ENCODE measurements at places on chromosomes 2 and 18.

DNA sequence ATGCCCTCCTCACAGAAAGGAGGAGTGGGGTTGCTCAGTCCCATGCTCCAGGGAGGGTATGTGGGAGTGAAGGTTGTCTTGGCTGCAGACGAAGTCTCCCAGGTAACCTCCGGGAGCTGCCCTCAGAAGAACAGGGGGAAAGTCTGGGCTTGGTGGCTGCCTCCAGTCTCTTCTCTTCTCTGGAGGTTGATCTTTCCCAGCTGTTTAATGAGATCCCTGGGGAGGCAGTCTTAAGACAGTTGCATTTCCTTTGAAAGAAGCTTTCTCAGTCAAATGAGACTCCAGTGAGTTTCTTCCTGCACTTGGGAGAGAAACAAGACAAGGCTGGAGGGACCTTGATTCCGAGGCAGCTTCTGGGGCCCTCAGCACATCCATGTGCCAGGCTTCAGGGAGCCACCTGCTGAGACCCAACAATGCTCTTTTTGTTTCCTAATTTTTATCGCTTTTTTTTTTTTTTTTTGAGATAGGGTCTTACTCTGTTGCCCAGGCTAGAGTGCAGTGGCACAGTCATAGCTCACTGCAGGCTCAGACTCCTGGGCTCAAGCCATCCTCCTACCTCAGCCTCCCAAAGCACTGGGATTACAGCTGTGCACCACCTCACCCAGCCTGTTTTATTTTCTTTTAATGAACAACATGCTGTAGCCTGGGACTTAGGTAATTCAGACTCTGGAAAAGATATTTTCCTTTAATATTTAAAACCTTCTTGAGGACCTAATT is 71.7 kb upstream of the TPO start:
- no peak for DNase-seq

DNA sequence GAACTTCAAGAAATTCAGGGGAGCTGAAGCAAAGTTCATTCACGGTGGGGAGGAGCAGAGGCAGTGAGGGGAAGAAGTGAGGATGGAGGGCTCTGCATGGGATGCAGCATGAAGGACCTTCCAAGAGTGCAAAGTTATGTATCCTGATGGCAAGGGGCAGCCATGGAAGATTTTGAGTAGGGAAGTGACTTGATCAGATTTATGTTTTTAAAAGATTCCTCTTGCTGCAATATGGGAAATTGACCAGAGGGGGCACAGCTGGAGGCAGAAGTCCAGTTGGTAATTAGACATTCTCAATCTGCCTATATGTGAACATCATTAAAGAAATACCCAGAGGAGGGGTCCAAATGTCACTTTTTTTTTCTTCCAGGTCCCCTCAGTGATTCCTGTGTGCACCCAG is 21.5 kb upstream of the ANXA4 start:
- DNase-seq = no peak

GRCh38 chr2:29182920-29183319 is 67.7 kb downstream of the CLIP4 start:
- no peak for DNase-seq

DNA sequence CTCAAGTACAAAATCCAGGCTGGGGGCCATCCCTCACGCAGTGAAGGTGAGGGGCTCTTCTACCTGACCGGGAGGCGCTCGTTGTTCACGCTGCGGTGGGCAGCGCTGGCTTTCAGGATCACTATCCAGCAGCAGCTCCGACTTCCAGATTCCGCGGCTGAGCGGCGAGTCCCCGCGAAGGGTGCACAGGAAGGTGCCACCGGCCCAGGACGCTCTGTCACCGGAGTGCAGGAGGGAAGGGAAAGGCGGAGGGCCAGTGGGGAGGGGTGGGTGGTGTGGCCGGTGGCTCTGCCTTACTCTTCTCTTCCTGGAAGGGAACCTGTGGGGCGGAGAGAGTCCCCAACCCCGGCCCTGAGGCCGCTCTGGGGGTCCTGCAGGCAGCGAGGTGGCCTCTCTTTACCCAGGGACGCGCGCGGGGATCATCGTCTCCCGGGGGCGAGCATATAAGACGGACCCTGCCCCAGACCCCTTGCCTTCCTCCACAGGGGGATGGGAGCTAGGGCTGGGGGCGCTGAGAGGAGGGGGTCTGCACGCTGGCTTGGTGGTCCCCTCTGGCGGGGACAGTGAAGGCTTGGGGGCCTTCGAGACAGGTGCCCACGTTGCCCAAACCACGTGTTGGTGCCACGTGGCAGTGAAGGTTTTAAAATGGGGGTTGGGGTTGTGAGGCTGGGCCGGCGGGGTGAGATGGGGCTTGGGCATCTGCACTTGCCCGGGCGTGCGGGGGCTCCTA is 26.9 kb upstream of the HS6ST1 start:
- no peak for DNase-seq

- DNase-seq = no peak
Observed at GRCh38 chr18:33184958-33185357, 255.6 kb downstream of the CCDC178 start.

GRCh38 chr2:193502363-193503035 is 1307.8 kb upstream of the TMEFF2 start:
- no peak for DNase-seq

GRCh38 chr2:60299179-60299578 is 254.3 kb downstream of the BCL11A start:
- DNase-seq = no peak

- DNase-seq = no peak
Observed at GRCh38 chr2:237624565-237624964, 2.8 kb upstream of the LRRFIP1 start.

DNA sequence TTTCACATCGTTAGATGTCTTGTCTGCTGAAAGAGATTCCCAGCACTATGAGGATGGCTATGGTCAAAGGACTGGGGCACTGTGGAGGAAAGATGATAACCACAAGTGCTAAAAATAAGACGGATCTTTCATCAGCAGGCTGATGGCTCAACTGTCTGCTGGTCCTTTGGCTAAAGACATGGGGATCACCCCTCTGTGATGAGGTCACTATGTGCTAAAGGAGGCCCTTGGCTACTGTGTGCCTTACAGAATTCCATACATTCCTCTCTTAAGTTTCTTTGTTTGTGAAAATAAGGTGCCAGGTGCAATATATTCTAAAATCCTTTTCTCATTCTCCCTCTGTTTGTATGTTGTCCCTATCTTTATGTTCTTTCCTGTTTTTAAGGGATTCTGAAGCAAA is 39.7 kb upstream of the LYPD6 start:
- DNase-seq = no peak

DNA sequence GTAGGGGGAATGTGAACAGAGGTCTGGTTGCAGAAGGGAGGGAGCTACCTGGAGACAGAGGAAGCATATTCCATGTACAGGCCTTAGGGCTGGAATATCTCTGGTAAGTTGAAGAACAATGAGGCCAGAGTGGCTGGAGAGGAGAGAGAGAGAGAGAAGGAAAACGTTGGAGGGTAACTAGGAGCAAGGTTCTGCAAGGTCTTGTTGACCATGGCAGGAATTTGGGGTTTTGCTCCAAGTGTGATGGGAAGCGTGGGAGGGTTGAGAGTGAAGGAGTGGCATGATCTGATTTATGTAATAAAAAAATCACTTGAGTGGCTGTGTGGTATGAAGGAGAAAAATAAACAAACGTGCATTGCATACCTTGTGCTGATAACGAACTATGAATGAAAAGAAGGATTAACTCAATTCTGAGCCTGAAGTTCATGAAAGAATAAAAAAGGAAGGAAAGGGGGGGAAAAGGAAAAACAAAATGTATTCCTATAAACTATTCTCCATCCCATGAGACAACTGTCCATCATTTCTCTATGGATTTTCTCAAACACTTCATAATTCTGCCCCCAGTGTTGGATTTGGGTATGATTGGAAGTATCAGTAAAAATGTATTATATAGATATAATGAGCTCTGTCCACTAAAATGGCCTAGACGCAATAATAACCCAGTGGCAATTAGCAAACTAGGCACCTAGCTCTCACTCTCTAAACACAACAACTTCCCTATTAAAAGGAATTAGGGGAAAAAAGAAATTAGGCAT is 59.7 kb upstream of the PMAIP1 start:
- no peak for DNase-seq

- DNase-seq = no peak
Observed at GRCh38 chr2:27041752-27042151, 9.0 kb downstream of the TMEM214 start.

GRCh38 chr2:34724107-34724506 is 1125.0 kb upstream of the FAM98A start:
- DNase-seq = no peak

DNA sequence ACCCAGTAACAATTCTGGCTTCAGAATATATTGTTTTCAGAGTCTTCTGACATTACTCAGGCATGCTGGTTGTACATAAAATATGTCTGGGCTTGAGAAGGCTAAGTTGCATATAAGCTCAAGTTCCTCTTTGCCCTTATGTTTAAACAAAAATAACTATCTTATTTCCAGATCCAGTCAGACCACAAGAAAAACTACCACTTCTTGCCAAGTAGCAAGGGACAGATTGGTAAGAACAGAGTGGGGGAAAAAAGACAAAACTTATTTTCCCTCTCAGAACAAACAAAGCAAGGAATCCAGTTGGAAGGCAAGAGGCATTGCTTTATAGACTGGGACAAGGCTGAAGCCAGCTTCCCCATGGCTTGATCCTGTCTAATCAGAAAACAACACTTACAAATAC is 1036.7 kb upstream of the CELF4 start:
- DNase-seq = no peak

- no peak for DNase-seq
Observed at GRCh38 chr2:77387324-77387723, 134.9 kb downstream of the LRRTM4 start.

GRCh38 chr2:169173876-169174275 is 104.5 kb downstream of the DHRS9 start:
- no peak for DNase-seq

GRCh38 chr2:127408807-127409099 is 9.5 kb upstream of the PROC start:
- no peak for DNase-seq

DNA sequence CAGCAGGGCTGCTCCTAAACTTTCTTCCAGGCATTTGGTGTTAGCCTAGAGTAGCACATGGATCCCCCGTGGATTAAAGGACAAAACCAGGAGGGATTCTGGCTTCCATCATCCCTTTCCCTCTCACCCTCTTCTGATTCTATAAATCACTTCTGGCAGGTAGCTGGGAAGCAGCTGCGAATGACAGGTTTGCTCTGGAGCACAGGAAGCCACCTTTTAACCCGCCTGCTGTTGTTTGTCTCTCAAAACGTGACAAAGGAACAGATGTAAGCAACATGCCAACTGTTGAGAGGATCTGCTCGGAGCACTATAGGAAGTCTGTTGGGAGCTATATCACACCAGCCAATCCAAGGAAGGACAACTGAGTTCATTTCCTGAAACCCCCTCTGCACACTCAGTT is 101.9 kb downstream of the ACTR2 start:
- DNase-seq = no peak

DNA sequence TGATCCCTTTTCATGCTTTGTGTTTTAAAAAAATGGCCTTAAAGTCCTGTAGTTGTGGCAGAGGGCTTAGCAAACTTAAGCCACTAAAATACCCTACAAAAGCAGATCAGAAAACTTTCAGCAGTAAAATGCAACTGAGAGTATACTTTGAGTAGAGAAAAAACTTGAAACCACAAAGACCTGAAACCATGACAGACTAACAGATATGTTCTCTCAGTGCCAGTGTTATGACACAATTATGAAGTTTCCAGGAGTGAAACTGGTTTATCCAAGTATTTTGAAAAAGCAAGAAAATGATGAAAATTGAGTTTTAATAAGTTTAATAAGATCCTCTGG is 74.5 kb downstream of the SPRED2 start:
- DNase-seq = no peak

DNA sequence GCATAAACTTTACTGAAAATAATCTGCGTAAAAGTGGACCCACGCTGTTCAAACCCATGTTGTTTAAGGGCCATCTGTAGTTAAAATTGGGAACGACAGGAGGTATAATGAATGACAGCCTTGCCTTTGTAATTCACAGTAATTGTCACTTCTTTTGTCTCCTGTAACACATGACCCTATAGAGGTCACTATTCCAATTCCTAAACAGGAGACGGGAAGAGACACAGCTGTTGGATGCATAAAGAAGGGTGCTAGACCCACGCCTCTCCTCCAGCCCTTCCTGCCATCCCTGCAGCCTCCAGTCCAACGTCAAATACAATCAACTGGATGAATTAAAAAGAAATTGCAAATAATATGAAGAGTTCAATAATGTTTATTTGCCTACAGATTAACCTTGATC is 63.1 kb upstream of the NFATC1 start:
- DNase-seq = no peak

DNA sequence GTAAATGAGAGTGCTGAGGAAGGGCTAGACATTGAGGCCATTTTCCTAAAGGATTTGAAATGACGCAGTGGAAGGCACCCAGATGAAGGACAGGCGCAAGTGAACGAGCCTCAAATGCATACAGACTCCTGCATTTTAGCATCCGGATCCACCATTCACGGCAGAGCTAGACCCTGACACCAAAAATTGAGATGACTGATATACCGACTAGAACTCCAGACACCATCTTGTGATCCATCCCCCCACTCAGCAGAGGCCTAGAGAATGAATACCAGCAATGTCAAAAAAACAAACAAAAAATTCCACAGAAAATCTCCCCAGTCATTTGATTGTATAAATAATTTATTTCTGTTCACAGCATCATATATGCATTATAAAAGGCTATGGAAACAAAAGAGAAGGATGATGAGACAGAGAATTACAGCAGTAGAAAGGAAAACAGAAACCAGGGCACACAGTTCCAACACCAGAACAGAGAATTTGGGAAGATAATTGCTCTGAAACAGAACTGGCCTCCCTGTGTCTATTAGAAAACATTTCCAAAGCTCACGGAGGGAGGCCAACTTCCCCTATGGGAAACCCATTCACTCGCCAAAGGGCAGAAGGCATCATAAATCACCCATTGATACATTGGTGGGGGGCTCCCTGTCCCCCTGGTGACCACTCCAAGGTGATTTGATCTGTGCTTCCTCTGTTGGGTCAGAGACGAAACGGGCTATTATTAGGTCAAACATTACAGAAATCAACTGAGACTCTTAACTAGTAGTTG is 4.0 kb downstream of the ARL4C start:
- no peak for DNase-seq

DNA sequence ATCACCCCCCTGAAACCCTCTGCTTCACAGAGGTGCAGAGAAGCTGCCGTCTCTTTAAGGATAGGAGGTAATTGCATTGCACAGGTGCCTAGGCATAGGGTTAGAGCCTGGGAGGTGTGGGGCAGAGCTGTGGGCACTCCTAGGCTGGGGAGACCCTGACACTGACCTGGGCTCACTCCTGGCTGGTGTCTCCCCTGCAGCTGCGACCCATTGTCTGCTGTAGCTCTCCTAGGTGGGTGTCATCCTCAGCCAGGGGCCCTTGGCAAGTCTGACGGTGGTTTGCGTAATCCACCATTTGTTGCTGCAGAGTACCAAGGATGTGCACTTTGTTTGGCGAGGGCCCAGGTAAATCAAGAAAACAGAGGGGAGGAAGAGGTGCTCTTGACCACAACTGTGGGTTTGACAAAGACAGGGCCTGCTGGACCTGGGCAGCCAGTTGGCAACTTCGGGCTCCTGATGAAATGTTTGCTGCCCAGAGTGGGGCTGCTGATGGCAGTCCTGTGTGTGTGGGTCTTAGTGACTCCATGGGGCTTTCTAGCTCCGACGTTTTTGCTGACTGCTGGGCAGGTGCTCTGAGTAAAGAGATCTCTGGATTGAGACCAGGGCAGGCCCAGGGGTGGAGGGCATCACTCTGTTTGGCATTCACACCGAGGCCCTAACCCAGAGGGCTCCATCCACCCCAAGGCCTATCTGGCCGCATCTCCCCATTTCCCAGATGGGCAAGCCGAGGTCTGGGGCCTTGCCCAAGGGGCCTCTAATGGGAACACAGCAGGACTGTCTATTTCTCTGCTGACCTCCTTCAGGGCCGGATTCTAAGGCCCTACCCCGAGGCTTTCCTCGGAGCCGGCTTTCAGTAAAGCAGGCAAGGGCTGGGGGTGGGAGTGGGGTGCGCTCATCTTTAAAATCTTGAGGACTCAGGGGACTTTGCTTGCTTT is 67.7 kb downstream of the EDAR start:
- no peak for DNase-seq
